ENCODE measurements at places on chromosomes 2 and 18. TPM values are rescaled to one million over a fixed set of nuclear protein-coding genes. Genes with fewer than 3 reads are reported as not detected.
A peak's percentile ranks its signal among the peaks of the same experiment; 100 is the strongest.

MPP4 gene
- total RNA-seq = not detected

- DNase-seq = no peak
These were observed 27.9 kb downstream of the PARD3B start for GRCh38 chr2:204573221-204573620.

- DNase-seq = no peak
These were observed 18.4 kb downstream of the GRP start for GRCh38 chr18:59238385-59238784.

FAM228A gene
- total RNA-seq = not detected

DSC3 gene
- total RNA-seq = 695 TPM

- DNase-seq = no peak
These were observed 208.5 kb upstream of the ACVR2A start for GRCh38 chr2:147636238-147636882.

GRCh38 chr2:104650405-104650996 lies 203.4 kb upstream of the POU3F3 start:
- no peak for DNase-seq

DNA sequence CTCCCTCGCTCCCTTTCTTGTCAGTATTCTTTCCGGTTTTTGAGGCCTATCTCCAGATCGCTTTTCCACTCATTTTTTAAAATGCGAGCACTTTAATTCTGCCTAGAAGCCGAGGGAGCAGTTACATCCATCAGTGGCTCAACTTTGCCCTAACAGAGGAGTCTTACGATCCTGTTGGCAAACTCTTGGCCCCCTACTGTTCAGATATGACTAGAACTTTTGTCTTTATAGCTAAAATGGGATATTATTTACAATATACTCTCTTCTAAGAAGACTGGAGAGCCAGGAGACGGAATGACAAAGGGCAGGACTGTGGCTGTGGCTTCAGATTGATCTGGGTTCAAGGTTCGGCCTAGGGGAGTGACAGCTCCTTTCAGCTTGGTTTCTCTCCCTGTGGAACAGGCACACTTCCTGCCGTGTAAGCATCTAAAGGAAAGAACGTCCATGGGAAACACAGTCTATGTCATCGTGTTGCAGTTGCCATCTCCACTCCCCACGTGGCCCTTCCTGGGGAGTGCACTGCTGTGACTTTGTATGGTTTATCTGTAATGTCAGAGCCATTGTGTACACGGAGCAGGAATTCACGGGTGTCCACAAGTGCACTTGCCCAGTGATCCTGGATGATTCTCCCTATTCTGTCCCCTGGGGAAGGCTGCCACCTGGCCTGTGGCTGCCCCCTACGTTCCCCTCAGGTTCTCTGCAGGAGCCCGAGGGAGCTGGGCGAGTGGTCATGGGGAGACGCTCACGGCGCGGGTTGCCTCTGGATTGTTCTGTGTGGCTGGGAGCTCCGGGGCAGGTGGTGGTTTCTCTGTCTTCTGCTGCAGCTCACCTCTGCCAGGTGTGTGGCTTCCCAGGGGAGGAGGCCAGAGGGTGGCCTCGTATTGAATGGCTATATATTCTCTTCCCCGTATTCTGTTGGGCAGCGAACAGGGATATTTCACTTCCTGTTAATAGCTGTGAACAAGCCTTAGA lies 222.0 kb downstream of the LDLRAD4 start:
- peak; percentile 71 for DNase-seq

DNA sequence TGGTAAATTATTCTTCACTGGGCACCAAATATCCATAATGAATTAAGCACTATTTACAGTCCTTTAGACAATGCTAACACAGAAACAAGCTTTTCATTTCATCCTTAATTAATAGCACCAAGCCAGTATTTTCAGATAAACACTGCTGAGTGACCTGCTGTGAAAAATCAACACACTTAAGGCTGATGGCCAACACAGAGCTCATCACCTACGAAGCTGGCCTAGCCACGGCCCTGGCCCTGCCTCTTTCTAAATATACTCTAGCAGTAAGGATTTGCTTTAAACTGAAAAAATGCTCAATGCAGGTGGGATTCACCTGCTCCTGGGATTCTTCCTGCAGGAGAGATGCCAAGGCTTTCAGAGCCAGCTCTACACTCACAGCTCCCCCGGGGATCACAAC lies 18.4 kb downstream of the CYB5A start:
- no peak for DNase-seq

GRCh38 chr2:238996331-238997136 lies 148.6 kb downstream of the TWIST2 start:
- DNase-seq = peak; percentile 79

GRCh38 chr18:26719896-26720295 lies 145.6 kb downstream of the AQP4 start:
- no peak for DNase-seq

GRCh38 chr2:1004398-1004797 lies 53.7 kb downstream of the SNTG2 start:
- no peak for DNase-seq

- DNase-seq = no peak
These were observed 191.5 kb downstream of the ZFP36L2 start for GRCh38 chr2:43034921-43035320.

GRCh38 chr18:60568220-60568619 lies 195.6 kb upstream of the MC4R start:
- no peak for DNase-seq

GRCh38 chr2:240644171-240644651 lies 18.9 kb downstream of the GPR35 start:
- peak; percentile 79 for DNase-seq

NPC1 gene
- 102 TPM for total RNA-seq

DNA sequence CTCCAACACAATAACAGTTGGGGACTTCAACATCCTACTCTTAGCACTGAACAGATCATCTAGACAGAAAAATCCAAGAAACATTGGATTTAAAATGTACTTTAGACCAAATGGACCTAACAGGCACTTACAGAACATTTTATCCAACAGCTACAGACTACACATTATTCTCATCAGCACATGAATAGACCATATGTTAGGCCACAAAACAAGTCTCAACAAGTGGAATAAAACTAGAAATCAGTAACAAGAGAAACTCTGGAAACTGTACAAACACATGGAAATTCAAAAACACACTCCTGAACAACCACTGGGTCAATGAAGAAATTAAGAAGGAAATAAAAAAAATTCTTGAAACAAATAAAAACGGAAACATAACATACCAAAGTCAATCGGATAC lies 117.5 kb downstream of the ACVR1 start:
- DNase-seq = no peak

GRCh38 chr2:157375384-157375783 lies 49.8 kb upstream of the ERMN start:
- no peak for DNase-seq

- no peak for DNase-seq
These were observed 14.0 kb downstream of the FTCDNL1 start for GRCh38 chr2:199836943-199837342.

DNA sequence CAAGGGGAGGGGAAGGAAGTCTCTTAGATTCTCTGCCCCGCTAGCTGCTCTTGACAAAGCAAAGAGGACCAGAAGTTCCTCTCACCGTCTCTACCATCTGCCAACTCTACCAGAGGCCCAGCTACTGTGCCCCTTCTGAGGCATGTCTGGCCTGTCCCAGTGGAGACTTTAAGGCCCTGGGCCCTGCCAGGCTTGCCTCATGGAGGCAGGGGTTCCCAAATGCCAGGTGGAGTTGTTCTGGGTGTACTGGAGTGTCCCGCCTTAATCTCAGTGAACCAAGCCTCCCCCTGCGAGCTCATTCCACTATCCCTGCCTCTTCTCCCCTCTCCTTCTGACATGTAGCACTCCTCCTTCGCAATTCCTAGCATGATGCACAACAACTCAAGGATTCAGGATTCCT lies 2.2 kb downstream of the HOXD12 start:
- DNase-seq = peak; percentile 68

GRCh38 chr2:40564184-40564583 lies 112.3 kb upstream of the SLC8A1 start:
- DNase-seq = no peak

RPIA gene
- 5.9 TPM for total RNA-seq

COL4A4 gene
- total RNA-seq = 0.27 TPM

DNA sequence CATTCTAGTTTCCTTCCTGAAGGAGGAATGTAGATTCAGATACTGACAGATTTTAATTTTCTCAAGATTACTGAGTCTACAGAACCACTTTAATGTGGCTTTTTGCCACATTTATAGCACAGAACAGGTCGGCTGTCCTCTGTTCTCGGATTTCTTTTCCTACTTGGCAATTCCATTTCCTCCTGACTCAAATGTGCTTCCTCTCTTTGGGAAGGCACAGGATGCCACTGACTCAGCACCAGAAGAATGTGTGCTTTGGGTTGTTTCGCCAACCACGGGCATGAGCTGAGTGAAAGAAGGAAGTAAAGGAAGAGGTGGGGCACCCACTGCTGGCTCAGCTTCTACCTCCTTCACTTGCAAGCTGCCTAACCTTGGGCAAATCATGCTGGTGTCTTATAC lies 970.6 kb upstream of the ACVR2A start:
- no peak for DNase-seq

- DNase-seq = peak; percentile 75
These were observed 4.2 kb downstream of the GNLY start for GRCh38 chr2:85698184-85698879.

DNA sequence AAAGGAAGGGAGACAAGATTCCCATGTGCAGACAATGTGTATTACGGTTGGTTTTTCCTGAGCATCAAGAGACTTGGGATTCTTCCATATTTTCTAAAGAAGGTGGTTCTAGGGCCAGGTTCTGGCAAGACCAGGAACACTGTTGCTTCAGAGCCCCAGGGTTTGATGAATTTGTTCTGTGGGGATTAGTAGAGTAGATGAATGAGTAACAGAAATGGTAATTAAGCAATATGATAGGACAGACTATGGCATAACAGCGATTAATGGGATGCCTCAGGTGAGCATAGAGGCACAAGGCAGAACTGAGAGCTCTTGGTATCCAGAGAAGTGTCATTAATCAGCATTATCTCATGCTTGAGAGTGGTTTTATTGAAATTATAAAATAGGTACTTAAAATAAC lies 82.8 kb upstream of the PNPT1 start:
- DNase-seq = no peak

DNA sequence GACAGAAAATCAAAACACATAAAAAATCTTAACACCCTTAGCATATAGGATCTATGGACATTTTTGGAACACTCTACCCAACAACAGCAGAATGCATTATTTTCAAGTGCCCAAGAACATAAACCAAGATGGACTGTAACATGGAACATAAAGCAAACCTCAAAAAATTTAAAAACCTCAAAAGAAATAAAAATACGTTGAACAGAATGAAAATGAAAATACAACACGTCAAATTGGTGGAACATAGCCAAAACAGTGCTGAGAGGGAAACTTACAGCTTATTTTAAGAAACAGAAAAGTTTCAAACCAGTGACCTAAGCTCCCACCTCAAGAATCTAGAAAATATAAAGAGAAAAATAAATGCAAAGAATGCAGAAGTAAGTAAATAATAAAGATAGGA lies 58.3 kb upstream of the BCL2L11 start:
- DNase-seq = no peak

DNA sequence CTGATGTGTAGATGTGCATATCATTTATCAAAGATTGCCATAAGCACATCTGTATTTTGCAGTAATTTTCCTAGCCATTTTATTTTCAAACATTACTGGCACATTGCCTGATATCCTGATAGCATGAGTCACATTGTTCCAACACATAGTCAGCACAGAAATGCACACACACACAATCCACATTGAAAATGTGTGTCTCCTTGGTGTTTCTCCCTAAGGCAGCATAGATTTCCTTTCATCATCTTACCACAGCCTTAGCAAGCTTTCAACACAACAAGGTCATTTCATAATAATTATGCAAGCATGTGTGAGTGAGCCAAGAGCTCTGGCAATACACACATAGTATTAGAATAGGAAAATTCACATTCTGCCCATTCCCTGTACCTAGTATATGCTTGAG lies 245.4 kb upstream of the MEIS1 start:
- no peak for DNase-seq

GRCh38 chr2:186540941-186541340 lies 48.9 kb upstream of the ITGAV start:
- DNase-seq = no peak

MYO5B gene
- total RNA-seq = 53.1 TPM

GREB1L gene
- 3.7 TPM for total RNA-seq

ANKRD29 gene
- total RNA-seq = 4.4 TPM

GRCh38 chr2:44821500-44821899 lies 120.0 kb upstream of the SIX3 start:
- DNase-seq = no peak

DNA sequence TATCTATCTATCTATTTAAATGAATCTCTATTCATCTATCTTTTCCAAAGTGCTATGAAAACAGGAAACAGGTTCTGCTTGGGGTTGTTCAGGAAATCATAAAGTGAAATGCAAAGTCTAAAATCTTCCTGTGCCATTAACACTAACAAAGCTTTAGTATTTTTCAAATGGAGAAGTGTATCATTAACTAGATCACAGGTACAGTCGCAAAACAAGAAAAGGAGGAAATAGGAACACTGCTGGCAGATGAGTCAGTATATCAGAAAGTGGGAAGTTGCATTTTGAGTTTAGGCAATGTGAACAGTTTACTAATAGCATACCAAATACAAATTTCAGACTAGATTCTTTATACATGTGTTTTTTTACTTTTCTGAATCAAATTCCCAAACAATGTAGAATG lies 888.5 kb upstream of the FSHR start:
- DNase-seq = no peak

- DNase-seq = no peak
These were observed 302.3 kb upstream of the ID2 start for GRCh38 chr2:8379549-8379948.

GRCh38 chr2:25561136-25561850 lies 112.1 kb downstream of the DTNB start:
- no peak for DNase-seq

OSBPL6 gene
- total RNA-seq = 20.9 TPM

DNA sequence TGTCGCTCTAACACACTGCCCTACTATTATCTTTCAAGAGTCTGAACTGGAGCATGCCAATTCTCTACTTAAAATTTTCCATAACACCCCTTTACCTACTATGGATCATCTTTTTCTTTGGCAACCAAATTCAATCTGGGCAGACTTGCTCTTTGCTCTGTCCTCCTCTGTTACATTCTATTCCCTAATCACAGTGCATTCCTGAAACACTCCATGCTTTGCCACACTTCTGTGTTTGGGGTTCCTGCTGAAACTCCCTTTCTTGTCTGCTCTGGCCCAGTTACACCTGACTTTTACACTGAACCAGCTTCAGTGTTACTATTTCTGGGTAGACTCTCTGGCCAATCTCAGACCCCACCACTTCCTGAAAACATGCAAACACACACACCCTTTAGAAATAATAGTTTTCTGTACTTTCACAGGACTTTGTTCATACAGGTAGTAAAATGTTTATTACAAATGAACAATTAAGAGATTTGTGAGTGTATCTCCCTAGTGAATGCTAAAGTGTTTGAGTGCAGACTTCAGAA lies 119.9 kb upstream of the DCC start:
- no peak for DNase-seq

DNA sequence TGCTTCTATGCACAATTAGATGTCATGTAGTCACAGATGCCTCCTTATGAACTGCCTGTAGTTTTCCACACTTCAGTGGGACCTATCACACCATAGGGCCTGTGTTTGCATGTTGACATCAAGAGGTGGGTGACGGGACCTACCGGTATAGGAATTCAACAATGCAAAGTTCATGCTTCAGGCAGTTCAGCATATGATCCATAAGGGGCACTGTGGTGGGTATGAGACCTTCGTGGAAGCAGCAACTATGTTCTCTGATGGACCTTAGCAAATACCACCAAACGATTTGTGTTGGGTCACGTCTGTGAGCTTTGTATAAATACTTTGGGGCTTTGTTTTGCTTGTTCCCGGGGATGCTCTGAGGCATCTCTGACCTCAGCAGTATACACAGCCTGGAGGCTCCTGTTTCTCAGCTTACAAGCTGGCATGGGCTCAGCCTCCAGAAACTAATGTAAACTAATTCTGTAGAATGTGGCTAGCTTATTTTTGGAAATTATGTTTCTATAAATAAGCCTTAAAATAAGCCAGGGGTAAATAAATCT lies 111.6 kb downstream of the DTNA start:
- no peak for DNase-seq

All from lower leg skin (tissue), 4 donors.